ENCODE measurements at places on chromosomes 4 and X.

DNA sequence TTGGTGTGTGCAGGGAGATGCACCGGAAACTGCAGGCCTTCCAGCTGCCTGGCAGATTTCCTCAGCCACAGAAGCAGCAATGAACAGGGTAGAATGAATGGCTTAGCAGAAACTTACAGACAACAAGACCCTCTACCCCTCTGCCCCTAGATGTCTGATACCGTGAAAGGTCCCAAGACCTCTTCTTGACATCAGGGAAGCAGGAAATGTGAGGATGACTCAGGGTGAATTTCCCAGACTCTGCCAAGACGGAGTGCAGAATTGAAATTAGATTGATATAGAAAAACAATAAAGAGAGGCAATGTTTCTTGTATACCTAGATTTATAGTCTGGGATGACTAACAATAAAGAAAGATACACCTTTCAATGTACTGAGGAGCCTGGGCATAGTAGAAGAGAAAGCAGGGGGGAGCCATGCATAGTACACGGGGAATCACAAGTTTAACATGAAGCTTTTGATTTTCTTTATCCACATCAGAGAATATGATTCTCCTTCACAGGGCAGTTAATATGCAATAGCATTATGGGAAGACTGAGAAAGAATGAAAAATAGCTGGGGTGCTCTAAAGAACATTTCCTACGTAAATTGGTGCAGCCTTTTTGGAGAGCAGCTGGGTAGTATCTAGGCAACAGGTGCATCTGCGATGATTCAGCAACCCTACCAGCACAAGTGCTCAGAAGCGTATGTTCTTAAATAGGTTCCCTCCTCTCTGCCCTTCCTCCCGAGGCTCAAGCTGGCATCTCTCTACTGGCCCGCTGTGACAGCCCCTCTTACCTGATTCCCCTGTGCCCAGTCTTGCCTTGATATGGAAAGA, 18.3 kb upstream of the CXCR3 start:
- DNase-seq = no peak

DNA sequence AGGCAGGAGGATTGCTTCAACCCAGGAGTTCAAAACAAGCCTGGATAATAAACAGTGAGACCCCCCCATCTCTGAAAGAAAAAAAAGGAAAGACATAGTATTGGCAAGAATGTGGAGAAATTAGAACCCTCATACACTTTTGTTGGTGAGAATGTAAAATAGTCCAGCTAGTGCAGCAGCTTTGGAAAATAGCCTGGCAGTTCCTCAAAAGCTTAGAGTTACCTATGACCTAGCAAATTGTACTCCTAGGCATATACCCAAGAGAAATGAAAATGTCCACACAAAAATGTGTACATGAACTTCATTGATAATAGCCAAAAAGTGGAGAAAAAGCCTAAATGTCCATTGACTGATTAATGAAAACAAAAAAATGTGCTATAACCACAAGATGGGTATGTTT, 21.3 kb downstream of the THAP9 start:
- no peak for DNase-seq

DNA sequence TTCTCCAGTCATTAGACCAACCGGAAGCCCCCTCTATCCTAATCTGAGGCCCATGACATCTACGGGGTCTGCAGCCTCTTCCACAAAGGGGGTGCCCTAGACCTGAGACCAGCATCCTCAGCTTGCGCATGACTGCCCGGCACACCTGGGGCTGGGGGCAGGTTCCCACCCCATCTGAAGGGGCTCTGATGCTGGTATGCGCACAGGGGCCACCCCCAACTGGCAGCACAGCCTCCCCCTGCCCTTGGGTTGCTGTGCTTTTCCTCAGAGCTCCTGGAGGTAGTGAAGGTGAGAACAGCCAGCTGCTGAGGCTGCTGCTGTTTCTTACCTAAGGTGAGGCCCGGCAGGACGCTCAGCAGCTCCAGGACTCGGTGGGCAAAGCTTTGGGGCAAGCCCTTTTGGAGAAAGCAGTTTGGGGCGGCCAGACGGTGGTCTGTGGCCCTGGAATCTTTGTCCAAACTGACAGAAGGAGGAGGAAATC, 18.9 kb upstream of the CPLX1 start:
- no peak for DNase-seq

DNA sequence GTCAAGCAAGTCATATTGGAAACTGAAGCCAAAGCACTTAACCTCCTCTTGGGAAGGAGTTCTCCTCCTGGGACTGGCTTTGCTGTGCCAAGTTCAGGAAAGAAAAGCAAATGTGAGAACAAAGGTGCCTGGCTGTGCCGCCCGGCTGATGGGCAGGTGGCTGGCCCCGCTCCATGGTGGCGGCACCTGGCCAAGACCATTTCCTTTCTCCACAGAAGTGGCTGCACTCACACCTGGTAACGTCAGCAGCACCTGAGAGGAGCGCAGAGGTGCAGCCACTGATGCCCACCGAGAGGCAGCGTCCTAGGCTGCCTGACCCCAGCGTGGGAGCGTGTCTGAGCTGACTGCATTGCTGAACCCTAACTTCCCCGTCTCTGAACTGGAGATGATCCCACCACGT, 54.3 kb downstream of the DCTD start:
- no peak for DNase-seq

GRCh38 chr4:68361146-68361589, 11.3 kb upstream of the YTHDC1 start:
- DNase-seq = no peak

GRCh38 chrX:16826207-16826606, 39.9 kb downstream of the TXLNG start:
- no peak for DNase-seq

DNA sequence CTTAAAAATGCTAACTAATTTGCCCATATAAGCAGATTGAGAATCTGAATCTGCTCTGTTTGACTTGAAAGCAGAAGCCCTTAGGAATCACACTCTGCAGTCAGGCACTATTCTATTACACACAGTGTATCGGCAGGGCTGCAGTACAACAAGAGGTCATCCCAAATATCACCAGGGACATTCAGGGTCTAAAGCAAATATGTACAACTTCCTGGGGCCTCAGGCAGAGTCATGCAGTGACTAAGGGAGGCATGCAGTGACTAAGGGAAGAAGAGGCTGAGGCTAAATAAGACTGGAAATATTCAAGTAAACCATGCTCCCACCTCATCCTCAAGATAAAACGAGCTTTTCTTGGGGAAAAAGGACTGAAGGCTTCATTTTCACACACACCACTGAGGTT, 20.9 kb downstream of the MAPK10 start:
- no peak for DNase-seq

GRCh38 chrX:31039327-31039711, 32.5 kb downstream of the FTHL17 start:
- no peak for DNase-seq

GRCh38 chrX:153644356-153645125, 2.5 kb upstream of the DUSP9 start:
- no peak for DNase-seq

DNA sequence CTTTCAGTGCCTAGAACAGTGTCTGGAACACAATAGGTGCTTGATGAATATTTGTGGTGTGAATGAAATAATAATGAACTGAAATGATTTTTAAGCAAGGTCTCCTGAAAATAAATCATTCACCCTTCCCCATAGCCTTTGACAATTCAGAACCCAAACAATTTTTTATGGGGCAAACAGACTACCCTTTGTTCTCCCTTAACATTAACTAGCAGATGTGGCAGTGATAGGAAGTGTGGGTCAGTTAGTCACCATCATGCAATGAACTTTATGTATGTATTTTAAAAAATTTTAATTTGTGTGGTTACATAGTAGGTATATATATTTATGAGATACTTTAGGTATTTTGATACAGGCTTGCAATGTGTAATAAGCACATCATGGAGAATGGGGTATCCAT, 27.2 kb upstream of the CD40LG start:
- no peak for DNase-seq

DNA sequence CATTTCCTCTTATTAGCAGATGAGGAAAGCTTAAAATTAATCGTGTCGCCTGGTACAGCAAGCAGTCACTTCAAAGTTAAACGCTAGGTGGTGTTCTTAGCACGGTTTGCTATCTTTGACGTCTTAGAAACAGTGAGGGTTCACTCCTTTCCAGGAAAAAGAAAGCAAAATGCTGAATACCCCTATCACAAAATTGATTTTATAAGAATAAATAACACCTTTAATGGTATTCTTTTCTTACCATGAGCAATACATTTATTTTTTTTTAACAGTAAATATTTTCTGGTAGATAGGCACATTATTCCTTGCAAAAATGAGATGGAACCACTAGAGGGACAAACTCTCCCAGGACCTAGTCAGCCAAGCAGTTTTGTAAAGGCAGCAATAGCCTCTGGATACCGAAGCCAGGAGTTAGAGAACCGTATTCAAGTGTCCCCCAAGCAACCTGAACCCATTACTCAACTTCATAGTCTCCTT, 153.9 kb downstream of the KDR start:
- DNase-seq = no peak

DNA sequence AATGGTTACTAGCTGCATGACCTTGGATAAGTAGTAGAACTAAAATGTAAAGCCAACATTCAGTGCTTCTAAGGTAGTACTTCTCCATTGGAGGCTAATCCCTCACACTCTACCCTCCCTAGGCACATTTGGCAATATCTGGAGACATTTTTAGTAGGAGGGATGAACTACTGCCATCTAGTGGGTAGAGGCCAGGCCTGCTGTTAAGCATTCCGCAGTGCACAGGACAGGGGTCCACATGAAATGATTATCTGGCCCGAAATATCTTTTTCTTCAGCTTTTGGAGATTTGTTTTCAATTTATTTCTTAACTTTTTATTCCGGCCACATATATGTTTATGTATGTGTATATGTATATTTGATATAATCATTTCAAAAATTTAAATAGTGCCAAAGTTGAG, 36.0 kb upstream of the SPANXC start:
- no peak for DNase-seq
